ENCODE measurements at places on chromosomes 13 and 19.

DNA sequence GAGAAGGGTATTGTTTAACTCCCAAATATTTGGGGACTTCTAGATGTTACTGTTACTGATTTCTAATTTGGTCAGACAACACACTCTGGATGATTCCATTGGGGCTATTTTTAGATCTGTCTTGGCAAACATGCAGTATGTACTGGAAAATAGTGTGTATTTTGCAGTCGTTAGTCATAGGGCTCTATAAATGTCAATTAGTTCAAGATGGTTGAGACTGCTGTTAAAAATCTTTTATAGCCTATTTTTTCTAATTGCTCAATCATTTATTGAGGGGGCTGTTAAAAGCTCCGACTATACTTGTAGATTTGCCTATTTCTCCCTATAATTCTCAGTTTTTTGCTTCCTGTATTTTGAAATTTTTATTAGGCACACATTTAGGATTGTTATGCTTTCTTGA lies 31.4 kb downstream of the PPP5C start:
- no peak for DNase-seq

- DNase-seq, result no peak
These were observed 901.4 kb downstream of the EFNB2 start for GRCh38 chr13:105634059-105634458.

DNA sequence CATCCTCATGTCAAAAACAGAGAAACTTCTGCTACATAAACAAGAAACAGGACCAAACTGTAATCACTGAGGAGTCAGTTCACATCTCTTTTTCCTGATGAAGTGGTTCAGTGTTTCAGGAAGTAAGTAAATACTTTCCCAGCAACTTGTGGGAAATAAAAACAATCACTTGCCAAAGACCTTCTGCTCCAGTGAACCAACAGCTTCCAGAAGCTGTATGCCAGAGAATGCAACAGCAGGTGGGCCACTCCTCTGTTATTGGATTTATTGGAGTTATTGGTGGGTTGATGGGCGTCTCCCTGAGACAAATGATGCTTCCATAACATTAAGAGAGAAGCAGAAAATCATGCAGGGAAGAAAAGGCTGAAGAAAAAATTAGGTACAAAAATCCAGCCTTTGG lies 9.9 kb downstream of the SLC6A16 start:
- DNase-seq, result no peak

- DNase-seq, result no peak
These were observed 4.3 kb upstream of the POSTN start for GRCh38 chr13:37602733-37603381.

- DNase-seq, result no peak
These were observed 15.8 kb upstream of the OR7A17 start for GRCh38 chr19:14901675-14902260.

DNA sequence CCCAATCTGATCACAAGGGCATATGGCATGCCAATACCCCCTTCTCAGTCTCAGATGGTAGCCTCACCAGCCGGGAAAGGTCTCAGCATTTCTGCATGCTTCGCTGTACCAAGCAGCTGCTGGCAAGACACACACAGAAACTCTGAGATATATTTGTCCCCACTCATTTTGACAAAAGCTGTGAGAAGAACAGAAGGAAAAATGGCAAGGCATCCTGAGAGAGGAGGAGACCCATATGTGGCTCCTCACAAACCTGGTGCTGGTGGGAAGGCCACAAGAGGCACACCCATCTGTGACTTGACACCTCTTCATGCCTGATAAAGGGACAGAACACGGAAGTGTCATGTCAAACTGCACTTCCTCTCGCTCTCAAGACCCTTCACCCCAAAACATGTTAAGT lies 36.7 kb upstream of the DOCK9 start:
- no peak for DNase-seq

DNA sequence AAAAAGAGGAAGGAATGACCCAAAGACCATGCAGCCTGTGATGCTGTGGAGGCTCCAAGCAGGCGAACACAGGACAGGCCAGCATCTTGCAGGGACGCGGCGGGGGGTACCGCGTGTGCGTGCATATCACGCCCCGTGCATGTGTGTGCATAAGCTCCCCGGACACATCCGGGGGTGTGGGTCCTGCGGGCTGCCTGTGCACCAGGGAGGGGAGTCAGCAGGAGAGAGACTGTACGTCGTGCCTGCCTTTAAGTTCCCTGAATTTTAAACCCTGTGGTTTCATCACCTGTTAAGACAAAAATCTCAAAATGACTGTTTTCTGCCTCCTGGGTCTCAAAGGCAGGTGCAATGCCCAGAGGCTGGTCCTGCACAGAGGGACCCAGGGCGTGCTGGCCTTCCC lies 16.6 kb downstream of the ADAT3 start:
- DNase-seq, result no peak

DNA sequence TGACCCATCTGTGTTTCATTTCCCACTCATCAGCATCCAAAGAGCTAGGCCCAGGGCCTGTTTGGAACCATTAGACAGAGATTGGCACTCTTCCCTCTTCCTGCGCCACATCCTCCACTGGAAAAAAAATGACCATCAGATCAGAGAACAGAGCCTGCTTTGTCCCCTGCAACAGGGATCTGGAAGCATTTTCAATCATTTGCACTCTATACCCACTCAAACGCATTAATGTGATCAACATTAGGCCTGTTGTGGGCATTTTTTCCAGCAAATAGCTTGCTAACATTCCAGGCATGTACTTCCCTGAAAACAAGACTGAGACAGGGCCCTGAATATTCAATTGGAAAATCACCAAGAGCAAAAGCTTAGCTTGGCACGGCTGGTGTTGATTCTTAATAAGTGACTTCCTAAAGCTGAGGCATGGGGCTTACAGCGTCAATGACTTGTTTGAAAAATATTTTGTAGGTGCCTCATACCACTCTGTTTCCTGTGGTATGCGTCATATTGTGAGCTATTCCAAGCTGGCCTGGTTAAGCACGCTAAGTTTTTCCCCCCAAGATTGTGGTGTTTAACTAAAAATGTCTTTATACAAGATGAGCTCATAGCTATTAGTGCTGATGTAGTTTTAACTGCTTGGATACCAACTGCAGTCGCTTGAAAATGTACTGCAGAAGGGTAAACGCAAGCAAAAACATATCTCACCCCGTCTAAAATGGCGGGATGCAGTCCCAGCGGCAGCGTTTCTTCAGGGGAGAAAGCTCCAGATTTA lies 404.4 kb downstream of the SPRY2 start:
- DNase-seq, result peak; percentile 94

- no peak for DNase-seq
These were observed 153.2 kb upstream of the SOX1 start for GRCh38 chr13:111913761-111914140.

- DNase-seq, result peak; percentile 63
These were observed 173.0 kb upstream of the IPO5 start for GRCh38 chr13:97780486-97780885.

All from Ammon's horn (tissue), 1 donor.